ENCODE measurements at places on chromosomes 2 and 18.

DNA sequence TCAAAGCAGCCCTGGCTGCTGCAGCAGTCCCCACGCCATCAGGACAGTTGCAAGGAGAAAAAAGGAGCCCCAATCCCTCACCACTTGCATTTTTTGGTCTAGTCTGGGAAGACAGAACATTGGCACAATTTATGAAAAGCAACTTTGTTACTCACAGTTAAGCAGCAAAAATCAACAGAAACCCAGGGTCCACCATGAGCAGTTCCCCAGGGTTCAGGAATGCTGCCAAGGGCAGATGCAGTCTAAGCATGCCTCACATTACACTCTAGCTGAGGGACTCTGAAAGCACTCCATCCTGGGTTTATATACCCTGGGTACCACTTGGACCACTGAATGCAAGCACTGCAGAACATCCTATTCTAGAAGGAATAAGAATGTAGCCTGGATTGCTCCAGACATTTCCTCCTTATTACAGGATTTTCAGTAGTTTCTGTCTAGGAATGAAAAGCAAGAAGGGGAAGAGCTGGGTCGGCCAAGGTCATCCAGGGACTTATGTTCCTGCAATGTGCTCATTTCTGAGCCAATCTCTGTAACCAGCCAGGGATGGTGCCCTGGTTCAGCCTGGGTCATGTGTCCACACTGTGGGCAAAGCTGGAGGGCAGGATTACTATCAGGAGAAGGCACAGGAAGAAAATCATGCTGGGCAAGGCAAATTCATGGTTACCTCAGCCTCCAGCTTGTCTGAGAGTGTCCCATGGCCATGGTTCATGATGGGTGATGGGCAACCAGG, 19.5 kb upstream of the TMEM163 start:
- H3K36me3 ChIP-seq: no peaks in the 10 kb centered on the region
- no peak overlapping the region for H3K27ac ChIP-seq
- H3K4me3 ChIP-seq: no peak overlapping the region
- DNase-seq: no peak
- H3K27me3 ChIP-seq: peaks cover 5% of the 10 kb centered on the region

- no peak overlapping the region for H3K27ac ChIP-seq
- no peak overlapping the region for H3K4me3 ChIP-seq
- no peaks in the 10 kb centered on the region for H3K36me3 ChIP-seq
- DNase-seq: no peak
- peaks cover 31% of the 10 kb centered on the region for H3K4me1 ChIP-seq
Observed at GRCh38 chr2:172403402-172403801, 24.0 kb upstream of the ITGA6 start.

GRCh38 chr2:18824325-18824790, 235.0 kb upstream of the NT5C1B start:
- H3K27me3 ChIP-seq: no peaks in the 10 kb centered on the region
- no peak overlapping the region for H3K27ac ChIP-seq
- H3K4me1 ChIP-seq: no peaks in the 10 kb centered on the region
- no peak for DNase-seq

GRCh38 chr18:40652321-40652720, 1302.7 kb upstream of the PIK3C3 start:
- no peak overlapping the region for H3K4me3 ChIP-seq
- no peak for DNase-seq
- H3K27me3 ChIP-seq: no peaks in the 10 kb centered on the region
- H3K27ac ChIP-seq: no peak overlapping the region
- H3K4me1 ChIP-seq: no peaks in the 10 kb centered on the region

GRCh38 chr2:222532315-222532714, 108.0 kb downstream of the SGPP2 start:
- H3K27ac ChIP-seq: no peak overlapping the region
- H3K27me3 ChIP-seq: no peaks in the 10 kb centered on the region
- no peak overlapping the region for H3K4me3 ChIP-seq

GRCh38 chr2:219520079-219520478, 5.8 kb downstream of the ASIC4 start:
- H3K36me3 ChIP-seq: no peaks in the 10 kb centered on the region
- no peak for DNase-seq
- no peak overlapping the region for H3K27ac ChIP-seq

DNA sequence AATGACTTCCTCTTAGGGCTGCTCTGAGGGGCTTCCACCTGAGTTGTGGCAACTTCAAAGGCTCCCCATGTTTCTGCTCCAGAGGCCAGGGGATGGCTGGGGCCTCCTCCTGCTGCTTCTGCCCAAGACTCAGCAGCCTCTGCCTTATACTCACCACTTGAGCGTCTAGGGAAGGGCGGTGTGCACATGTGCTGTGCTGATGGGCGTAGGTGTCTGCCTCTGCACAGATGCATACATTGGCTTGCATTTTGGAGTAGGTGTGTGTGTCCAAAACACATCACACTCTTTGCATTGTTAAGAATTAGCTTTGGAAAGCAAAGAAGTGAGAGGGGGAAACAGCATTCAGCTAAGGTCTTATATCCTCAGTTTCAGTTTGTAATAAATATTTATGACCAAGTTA, 85.2 kb downstream of the EN1 start:
- DNase-seq: no peak
- no peaks in the 10 kb centered on the region for H3K4me1 ChIP-seq
- H3K27me3 ChIP-seq: peaks cover 70% of the 10 kb centered on the region
- H3K36me3 ChIP-seq: peaks cover 6% of the 10 kb centered on the region
- no peak overlapping the region for H3K4me3 ChIP-seq
- H3K27ac ChIP-seq: no peak overlapping the region

DNA sequence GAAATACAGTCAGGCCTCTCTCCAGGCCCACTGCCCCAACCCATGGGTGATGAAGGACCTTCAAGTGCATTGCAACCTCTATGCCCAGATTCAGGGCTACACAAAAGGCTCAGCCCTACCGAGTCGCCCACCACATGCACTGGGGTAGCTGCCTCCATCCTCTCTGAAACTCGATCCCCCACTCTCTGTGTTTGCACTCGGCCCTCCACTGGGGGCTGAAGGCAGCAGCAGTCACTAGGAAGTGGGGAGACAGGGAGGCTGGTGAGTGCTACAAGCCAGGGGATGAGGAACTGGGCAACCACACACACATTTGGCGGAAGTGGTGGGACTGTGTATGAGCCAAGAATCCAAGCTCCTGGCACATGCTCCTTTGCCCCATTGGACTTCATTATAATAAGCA, 94.6 kb downstream of the CERS6 start:
- no peak overlapping the region for H3K4me3 ChIP-seq
- H3K4me1 ChIP-seq: peaks cover 8% of the 10 kb centered on the region
- peaks cover 12% of the 10 kb centered on the region for H3K36me3 ChIP-seq

DNA sequence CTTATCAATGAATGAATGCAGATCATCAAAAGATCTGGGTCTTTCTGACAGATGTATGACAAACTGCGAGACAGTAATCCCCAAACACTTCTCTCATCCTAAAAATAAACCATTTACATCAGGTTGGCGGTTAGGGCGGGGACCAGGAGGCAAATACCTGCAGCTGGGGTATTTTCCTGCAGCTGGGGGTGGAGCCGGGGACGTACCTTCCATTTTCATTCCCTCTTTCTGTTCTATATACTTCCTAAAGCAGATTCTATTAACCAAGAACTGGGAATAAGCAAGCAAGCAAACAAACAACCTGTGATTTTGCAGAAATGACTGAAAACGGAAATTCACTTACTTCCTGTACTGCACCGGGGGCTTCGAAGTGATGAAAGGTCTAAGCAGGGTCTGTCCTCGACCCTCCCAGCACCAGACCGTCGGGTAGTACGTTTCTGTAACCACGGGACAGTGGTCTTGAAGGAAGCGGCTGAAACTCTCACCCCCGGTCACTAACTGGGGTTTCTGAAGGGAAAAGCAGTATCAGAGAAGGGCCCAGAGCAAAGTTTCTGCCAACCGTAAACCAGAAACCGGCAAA, 1.2 kb downstream of the ABHD3 start:
- H3K27ac ChIP-seq: peak overlapping the region; percentile 75
- peaks cover 30% of the 10 kb centered on the region for H3K4me1 ChIP-seq
- peak overlapping the region; percentile 94 for H3K4me3 ChIP-seq
- no peaks in the 10 kb centered on the region for H3K27me3 ChIP-seq
- DNase-seq: peak; percentile 14
- H3K36me3 ChIP-seq: peaks cover 13% of the 10 kb centered on the region

DNA sequence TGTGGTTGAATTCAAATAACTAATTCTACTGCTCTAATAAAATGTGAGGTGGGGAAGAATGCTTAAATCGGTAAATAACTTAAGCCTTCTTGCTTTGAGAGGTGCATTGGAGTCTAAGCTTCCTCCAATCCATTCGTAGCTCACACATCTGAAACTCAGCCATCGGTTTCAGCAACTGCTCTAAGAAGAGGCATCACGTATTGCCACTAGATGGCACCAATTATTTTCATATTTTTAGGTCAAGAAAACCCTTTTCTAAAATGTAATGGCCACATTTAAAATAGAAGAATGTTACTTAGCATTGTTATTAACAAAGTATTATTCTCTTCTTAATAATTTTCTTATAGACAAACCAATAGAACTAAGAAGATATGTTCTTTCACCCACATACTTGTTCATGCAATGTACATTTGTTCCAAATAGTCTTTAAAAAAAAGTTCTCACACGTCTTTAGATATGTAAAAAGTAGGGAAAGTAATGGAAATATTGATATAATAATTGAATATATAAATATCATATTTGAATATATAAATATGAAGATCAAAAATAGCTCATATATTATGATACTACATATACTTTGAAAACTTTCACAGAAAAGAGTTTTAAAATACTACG, 229.8 kb downstream of the CCDC178 start:
- H3K27me3 ChIP-seq: peaks cover 13% of the 10 kb centered on the region
- DNase-seq: no peak
- H3K4me3 ChIP-seq: no peak overlapping the region
- no peaks in the 10 kb centered on the region for H3K4me1 ChIP-seq
- no peaks in the 10 kb centered on the region for H3K36me3 ChIP-seq

GRCh38 chr2:168466190-168466737, 10.2 kb downstream of the CERS6 start:
- no peak overlapping the region for H3K27ac ChIP-seq
- DNase-seq: no peak
- H3K36me3 ChIP-seq: peaks cover 3% of the 10 kb centered on the region
- H3K4me1 ChIP-seq: peaks cover 51% of the 10 kb centered on the region
- H3K27me3 ChIP-seq: no peaks in the 10 kb centered on the region

- no peak overlapping the region for H3K27ac ChIP-seq
- no peak for DNase-seq
- peak overlapping the region; percentile 68 for H3K4me3 ChIP-seq
Observed at GRCh38 chr2:238159661-238160205, 963 bp downstream of the ERFE start.

GRCh38 chr2:151795646-151796240, 32.5 kb downstream of the ARL5A start:
- peaks cover 13% of the 10 kb centered on the region for H3K36me3 ChIP-seq
- no peak overlapping the region for H3K27ac ChIP-seq
- H3K4me3 ChIP-seq: no peak overlapping the region
- H3K4me1 ChIP-seq: peaks cover 11% of the 10 kb centered on the region
- no peak for DNase-seq

DNA sequence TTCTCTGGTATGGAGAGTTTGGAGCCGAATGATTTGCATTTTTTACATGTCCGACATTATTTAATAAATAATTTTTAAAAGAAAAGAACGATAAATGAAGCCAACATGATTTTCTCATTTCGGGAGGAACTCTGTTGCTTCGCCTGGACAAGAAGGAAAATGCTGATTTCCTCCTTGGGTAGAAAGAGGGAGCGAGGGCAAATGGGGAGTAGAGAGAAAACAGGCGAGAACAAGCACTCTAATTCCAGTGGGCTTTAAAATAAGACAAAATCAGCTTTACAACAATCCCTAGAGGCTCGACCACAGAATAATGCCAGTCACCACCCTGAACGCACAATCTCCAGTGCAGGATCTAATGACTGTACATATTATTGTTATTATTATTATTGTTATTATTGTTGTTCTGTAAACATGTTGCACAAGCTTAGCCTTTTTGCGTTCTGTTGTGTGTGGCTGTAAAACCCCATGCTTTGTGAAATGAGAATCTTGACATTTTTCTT, 3.7 kb downstream of the DLX1 start:
- DNase-seq: peak; percentile 2
- peaks cover 27% of the 10 kb centered on the region for H3K36me3 ChIP-seq
- H3K4me3 ChIP-seq: peak overlapping the region; percentile 99
- no peak overlapping the region for H3K27ac ChIP-seq
- H3K4me1 ChIP-seq: peaks cover 60% of the 10 kb centered on the region

DNA sequence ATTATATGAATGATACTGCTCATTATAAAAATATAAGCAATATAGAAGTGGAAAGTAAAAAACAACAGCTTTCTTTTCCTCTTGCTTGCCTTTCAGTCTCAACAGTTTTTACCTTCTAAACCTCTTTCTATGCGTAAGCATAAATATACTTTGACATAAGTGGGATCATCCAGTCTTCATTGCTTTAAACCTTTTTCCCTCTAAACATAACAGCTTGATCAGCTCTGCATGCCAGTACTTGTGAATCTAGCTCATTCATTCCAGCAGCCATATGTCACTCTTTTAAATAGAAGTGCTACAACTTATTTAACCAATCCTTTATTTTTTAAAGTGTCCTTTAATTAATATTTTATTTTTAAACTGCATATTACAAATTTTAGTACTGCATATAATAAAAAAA, 88.1 kb downstream of the TTC27 start:
- H3K4me3 ChIP-seq: no peak overlapping the region
- H3K27me3 ChIP-seq: no peaks in the 10 kb centered on the region
- H3K4me1 ChIP-seq: no peaks in the 10 kb centered on the region

DNA sequence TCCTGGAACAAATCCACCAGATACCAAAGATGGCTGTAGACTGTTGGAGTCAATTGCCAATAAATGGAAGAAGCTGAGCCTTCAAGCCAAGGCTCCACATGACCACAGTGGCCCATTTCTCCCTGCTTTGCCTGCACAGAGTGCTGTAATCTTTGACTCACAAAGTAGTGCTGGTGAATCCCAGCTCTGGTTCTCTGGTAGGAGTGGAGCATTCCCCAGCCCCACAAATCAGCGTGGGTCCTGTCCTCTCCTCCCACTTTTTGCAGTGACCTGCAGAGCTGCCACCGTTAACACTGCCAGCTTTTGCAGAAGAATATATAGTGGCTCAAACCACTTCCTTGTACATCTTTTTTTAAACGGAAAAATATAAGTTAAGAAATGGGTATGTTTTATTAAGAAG, 93.9 kb downstream of the MGAT5 start:
- H3K4me3 ChIP-seq: no peak overlapping the region
- H3K4me1 ChIP-seq: no peaks in the 10 kb centered on the region

GRCh38 chr2:179218848-179219594, 45.6 kb downstream of the SESTD1 start:
- peaks cover 10% of the 10 kb centered on the region for H3K4me1 ChIP-seq
- H3K27ac ChIP-seq: no peak overlapping the region
- no peak overlapping the region for H3K4me3 ChIP-seq
- peak; percentile 49 for DNase-seq
- no peaks in the 10 kb centered on the region for H3K27me3 ChIP-seq

DNA sequence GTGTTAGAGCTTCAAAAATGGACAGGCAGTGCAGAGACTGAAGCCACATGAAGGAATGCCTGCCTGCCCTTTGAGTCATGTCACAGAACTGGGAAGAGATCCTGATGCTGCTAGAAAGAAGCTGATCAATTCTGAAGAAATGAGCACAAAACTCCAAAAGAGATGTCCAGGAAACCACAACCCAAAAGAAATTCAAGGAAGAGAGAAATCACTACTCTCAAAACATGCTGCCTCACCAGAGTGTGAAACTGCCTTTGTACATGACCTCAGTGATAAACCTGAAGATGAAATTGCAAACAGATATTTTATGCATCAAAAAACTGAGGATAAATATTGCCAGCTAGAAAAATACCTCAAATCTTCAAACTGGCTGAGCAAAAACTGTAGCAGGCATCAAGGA, 20.5 kb downstream of the USP40 start:
- H3K4me3 ChIP-seq: no peak overlapping the region
- peak overlapping the region; percentile 14 for H3K27ac ChIP-seq
- H3K36me3 ChIP-seq: peaks cover 25% of the 10 kb centered on the region
- H3K27me3 ChIP-seq: no peaks in the 10 kb centered on the region
- DNase-seq: no peak
